ENCODE measurements at places on chromosomes 5 and 9.

- DNase-seq: no peak
Measured at GRCh38 chr9:115106001-115106400, 12.0 kb downstream of the TNC start.

- DNase-seq: no peak
Measured at GRCh38 chr9:114513055-114513958, 8.0 kb upstream of the WHRN start.

- no peak for DNase-seq
Measured at GRCh38 chr5:144333336-144333920, 162.8 kb downstream of the KCTD16 start.

DNA sequence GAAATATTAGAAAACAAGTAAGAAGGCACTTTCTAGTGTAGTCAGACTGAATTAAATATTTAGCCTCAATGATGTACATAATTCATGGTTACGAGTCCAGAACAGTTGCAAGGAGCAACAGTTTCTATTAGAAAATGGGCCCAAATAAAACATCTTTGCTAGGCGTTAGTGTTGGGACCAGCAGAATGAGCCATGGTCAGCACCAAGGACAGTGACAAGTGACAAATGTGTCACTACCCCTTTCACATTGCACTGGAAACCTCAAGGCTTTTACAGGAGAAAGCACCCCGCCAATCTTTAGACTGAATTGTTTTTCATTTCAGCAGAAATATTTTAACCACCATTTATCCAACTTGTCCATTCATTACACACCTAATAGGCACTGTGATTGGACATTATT is 301.3 kb upstream of the ADCY2 start:
- DNase-seq: no peak

- no peak for DNase-seq
Measured at GRCh38 chr9:135591506-135592330, 30.2 kb downstream of the PAEP start.

- no peak for DNase-seq
Measured at GRCh38 chr9:136220017-136220729, 15.2 kb upstream of the LHX3 start.

GRCh38 chr9:107051392-107051791 is 188.4 kb downstream of the ZNF462 start:
- DNase-seq: no peak

- peak; percentile 31 for DNase-seq
Measured at GRCh38 chr5:91419571-91420537, 36.7 kb upstream of the ARRDC3 start.

GRCh38 chr5:158807-159447 is 32.4 kb upstream of the LRRC14B start:
- no peak for DNase-seq

GRCh38 chr5:63050916-63051315 is 472.3 kb downstream of the LRRC70 start:
- DNase-seq: no peak

DNA sequence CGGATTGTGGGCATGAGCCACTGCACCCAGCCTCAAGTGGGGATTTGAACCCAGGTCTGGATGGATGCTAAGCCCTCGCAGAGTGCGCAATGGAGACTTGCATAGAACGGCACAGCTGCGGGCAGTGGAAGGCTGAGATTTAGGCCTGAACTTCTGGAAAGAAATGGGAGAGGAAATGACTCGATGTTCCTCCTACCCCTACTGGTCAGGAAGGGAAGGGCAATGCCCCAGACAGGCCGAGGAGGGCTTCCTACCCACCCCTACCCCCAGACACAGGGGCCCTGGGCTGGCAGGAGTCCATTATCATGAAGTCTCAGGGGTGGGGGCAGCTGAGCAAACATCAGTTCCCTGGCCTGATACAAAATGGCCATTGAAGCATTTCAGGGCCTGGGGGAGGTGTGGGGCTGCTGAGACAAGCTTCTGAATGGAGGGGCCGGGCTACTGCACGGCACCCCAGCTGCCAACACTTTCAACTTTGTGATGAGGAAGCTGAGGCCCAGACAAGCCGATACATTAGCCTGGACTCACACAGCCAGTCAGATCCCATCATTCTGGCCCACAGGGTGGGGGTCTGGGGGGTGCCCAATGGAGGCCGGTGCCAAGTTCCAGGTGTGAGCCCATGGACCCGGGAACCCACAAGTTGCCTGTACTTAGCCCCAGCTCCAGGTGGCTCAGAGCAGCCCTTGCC is 13.5 kb upstream of the WDR38 start:
- DNase-seq: no peak

GRCh38 chr9:92664394-92665152 is 5.4 kb downstream of the IPPK start:
- no peak for DNase-seq

DNA sequence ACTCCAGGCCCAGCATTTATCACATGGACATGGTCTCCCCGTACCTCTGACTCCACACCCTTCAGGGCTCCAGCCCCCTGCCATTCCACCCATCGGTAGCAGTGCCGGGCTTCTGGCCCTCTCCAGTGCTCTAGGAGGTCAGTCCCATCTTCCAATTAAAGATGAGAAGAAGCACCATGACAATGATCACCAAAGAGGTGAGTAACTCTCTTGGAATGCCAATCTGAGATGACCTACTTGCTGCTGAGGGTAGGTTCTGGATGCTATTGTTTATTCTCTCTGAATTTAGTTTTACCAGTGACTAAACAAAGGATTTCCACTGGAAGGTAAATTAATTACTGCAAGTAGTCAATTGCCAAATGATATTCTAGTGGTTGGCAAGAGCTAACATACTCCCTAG is 80.8 kb downstream of the TLE4 start:
- no peak for DNase-seq

- DNase-seq: no peak
Measured at GRCh38 chr5:158514319-158514985, 585.3 kb downstream of the EBF1 start.

GRCh38 chr5:67954351-67954750 is 261.2 kb upstream of the PIK3R1 start:
- no peak for DNase-seq

GRCh38 chr9:35962126-35962906 is 4.4 kb upstream of the OR2S2 start:
- no peak for DNase-seq

- no peak for DNase-seq
Measured at GRCh38 chr9:2674141-2674824, 43.0 kb upstream of the KCNV2 start.

- no peak for DNase-seq
Measured at GRCh38 chr9:112295174-112295573, 38.2 kb downstream of the PTBP3 start.

GRCh38 chr5:114977979-114978573 is 191.6 kb downstream of the TRIM36 start:
- no peak for DNase-seq

- DNase-seq: no peak
Measured at GRCh38 chr5:66653325-66653724, 57.1 kb downstream of the MAST4 start.

- DNase-seq: no peak
Measured at GRCh38 chr9:124297551-124297901, 39.8 kb downstream of the NEK6 start.

DNA sequence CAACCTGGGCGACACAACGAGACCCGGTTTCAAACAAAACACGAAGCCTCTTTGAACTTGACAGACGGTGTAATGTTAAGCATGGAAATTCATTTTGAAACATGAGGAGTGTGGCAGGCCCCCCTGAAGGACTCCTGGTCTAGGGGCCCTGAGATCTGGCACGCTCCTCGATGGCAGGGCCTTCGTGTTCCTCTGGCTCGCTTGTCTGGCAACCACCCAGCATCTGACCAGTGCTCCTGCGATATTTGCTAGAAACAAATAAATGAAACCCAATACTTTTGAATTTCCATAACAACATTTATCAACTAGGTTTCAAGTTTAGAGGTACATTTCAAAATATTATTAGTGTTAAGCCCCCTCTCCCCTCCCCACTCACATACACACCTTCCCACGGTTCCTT is 193.0 kb downstream of the ERCC6L2 start:
- no peak for DNase-seq

- DNase-seq: no peak
Measured at GRCh38 chr9:112495614-112496013, 9.0 kb downstream of the KIAA1958 start.

GRCh38 chr9:99416007-99416406 is 193.9 kb downstream of the SEC61B start:
- no peak for DNase-seq

- no peak for DNase-seq
Measured at GRCh38 chr9:18235181-18235908, 238.6 kb upstream of the ADAMTSL1 start.

DNA sequence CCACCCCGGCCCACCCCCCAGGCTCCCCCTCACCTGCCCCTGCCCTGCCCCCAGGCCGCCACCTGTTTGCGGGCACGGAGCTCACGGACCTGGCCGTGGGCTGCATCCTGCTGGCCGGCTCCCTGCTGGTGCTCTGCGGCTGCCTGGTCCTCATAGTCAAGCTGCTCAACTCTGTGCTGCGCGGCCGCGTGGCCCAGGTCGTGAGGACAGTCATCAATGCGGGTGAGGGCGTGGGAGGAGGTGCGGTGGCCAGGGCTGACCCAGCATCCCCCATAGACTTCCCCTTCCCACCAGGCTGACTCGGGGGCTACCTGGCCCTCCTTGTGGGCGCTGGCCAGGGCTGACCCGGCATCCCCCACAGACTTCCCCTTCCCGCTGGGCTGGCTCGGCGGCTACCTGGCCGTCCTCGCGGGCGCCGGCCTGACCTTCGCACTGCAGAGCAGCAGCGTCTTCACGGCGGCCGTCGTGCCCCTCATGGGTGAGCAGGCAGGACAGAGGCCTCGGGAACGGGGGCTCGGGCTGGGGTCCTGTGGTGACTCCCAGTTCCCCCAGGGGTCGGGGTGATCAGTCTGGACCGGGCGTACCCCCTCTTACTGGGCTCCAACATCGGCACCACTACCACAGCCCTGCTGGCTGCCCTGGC is 3.5 kb downstream of the SLC34A3 start:
- DNase-seq: no peak
